ENCODE measurements at places on chromosomes 2 and 18.

GRCh38 chr2:44906972-44907371, 34.5 kb upstream of the SIX3 start:
- no peak for DNase-seq

DNA sequence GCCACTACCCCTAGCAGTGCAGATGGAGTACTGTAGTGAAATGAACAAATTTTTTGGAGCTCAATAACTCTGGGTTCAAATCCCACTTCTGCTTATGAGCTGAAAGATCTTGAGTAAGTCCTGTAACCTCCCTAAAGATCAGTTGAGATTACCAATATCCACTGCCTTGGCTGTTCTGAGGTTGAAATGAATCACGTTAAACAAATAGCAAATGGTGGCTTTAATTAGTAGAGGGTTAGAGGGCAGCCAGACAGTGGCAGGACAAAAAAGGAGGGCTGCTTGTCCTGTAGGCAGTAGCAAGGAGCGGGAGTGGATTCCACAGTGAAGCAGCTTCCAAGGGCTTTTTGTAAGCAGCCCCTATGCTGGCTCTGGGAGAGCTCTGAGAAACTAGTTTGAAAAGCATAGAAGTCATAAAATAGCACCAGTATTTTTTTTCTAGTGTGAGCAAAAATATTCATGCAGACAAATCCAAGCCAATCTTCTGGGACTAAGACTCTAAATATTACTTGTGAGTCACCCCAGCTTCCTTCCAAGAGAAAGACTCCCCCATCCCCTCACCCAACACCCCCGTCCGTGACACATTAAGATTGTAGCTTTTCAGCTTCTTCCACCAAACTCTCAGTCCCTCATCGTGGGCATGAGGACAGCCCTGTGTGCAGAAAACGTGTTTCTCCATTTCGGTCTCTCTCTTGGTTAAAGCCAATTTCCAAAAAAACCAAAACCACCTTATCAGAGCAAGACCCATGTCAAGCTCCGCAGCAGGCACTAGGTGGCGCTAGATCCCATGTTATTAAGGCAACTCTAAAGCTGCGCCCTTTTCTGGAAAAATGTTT, 123.5 kb upstream of the LGALSL start:
- DNase-seq: peak; percentile 90

DNA sequence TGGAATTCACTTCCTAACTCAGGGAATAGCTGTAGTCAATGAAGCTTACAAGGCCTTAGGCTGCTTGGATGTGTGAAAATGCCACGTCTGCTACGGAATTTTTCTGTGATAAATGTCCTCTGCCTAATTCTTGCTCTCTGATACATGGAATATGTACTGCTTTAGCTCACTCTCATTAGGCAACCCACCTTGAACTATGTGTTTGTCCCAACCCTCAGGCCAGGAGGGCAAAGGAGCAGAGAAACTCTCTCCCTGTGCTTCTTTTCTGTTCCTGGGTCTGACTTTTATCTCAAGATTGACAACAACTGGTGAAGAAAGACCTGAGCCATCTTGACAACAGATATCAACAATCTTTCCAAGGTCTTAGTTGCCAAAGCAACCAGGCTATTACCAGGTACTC, 143.9 kb downstream of the GCA start:
- DNase-seq: no peak

DNA sequence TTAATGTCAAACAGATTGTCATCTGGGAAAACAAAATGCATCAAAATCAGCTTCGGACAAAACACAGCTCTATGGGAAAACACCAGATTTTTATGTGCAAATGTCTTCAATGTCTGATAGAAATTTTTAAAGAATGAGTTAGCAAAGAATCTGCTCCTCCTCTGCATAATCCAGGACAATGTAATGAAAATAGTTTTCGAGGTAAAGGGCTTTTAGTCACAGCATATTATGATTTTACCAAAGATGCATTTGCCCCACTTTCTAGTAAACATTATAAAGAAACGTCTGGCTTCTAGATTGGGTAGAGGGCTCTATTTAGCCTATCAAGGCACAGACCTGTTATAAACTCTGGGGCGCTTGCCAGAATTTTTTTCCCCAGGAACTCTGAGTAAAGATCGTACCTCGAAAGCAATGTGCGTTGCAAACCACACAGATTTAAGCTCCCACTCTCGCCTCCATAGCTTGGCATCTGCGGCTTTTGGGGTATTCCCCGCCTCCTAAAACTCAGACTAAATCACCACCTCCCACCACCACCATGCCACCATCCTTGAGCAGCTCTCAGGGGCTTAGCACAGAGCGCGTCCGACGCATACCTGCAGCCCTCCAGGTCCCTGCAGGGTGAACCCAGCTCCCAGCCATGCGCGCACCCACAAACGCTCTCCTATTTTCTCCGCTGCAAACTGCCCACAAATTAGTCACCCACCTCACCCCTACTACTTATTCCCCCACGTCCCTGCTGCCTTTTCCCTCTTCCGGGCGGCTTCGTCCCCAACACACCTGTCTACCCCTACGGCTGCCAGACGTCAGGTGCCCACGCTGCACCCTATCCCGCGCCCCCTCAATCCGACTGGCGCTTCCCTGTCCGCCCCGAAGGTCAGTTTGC, 829 bp downstream of the ACVR1C start:
- peak; percentile 81 for DNase-seq

GRCh38 chr2:140550821-140551220, 1580.0 kb downstream of the LRP1B start:
- DNase-seq: no peak

DNA sequence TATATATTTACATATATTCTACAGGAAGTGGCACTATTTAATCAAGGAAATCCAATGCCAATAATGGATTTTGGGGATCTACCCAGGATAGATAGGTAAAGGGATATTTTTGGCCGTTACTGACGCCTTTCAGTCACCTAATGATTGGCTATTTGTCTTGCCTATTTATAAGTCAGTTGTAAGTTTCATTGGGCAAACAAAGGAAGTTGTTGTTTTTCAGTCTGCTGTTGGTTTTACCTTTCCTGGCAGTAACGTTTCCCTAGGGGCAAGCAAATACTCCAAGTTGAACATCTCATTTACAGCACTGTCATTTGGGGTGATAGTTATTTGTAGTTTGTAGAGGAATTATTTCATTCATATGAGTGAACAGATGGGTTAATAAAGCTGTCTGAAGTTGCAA, 17.0 kb upstream of the LANCL1 start:
- DNase-seq: no peak

DNA sequence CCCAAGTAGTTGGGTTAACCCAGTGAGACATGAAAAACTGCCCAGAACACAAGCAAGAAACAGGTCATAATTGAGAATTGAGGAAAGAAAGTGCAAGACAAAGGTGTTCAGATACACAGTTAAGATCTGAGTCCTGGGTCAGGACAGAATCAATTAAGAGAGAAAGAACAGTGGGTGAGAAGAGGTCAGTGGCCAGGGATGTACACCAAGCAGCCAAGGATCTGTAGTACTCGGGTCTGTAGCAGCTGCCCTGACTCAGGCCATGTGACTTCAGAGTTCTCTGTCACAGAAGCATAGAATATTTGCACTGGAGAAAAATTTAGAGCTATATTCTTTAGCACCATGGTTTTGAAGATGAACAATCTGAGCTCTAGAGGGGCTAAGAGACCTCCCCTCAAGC, 141.6 kb downstream of the SLC8A1 start:
- DNase-seq: no peak

DNA sequence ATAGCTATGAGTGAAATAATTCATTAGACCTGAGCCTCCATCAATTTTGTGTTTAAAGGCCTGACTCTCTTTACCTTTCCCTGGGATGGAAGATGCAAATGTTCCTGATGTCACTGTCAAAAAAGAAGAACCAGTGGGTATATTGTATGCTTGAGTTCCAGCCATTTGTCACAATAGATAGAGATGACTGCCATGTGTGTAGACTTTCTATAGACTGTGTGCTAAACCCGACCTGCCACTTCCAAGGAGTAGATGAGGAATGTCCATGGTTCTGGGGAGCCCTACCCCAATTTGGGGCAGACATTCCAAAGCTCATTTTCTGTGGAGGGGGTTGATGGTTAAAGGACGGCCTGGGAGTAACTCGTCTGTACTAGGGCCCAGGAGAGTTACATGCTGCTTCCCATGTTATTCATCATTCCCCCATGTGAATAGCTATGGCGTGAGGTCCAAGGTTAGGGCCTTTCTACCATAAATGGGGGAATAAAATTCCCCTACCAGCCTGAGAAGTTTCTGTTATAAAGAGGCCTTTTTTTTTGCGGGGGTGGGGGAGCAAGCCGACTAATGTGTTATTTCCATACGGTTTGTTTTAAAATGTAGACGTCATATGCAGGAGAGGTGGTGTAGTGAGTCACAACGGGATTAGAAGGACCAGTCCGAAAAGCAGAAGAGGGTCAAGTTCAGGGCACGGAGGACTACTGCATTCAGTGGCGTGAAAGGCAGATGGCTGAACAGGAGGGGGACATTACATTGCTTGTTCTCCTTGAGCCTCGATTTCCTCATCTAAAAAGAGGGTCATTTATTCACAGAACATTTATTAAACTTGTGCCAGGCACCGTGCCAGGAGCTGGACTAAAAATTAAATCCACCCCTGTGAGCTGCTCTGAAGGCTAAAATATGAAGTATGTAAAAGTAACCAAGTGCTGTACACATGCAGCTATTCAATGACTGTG, 24.0 kb downstream of the IL1B start:
- DNase-seq: no peak

DNA sequence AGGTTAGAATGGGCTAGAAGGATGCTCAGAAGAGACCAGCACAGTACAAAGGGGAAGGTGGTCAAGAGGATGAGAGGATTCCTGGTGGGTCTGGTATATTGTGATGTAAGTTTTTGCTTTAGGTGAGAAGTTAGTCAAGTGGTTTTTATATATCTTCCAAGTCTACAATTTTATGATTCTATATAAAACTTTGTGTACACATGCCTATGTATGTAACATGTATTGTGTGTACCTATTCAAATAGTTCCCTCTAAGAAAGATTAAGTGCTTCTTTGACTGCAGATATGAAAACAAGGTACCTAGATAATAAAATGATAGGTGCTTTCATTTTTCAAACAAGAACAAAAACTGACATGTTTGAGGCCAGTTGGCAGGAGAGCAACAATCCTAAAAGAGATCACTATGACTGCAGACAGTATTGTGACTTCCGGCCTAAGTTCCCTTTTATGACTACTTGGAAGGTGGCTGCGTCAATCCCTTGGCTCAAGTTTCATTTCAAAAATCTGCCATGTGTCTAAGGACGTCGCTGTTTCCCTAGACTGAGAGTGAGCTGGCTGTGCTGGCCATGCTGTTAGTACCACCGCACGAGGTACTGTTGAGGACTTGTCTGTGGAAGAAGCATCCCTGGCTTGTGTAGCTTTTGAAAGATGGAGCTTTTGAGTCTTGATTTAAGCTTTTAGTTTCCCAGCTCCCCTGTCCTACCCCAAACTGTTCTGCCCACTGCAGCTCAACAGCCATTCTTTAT, 123.1 kb downstream of the PRPF40A start:
- no peak for DNase-seq

- no peak for DNase-seq
Observed at GRCh38 chr2:30302566-30302965, 71.2 kb downstream of the LBH start.

GRCh38 chr18:10049747-10050146, 135.9 kb downstream of the VAPA start:
- no peak for DNase-seq

- DNase-seq: no peak
Observed at GRCh38 chr18:76232010-76232409, 263.0 kb downstream of the ZNF516 start.

DNA sequence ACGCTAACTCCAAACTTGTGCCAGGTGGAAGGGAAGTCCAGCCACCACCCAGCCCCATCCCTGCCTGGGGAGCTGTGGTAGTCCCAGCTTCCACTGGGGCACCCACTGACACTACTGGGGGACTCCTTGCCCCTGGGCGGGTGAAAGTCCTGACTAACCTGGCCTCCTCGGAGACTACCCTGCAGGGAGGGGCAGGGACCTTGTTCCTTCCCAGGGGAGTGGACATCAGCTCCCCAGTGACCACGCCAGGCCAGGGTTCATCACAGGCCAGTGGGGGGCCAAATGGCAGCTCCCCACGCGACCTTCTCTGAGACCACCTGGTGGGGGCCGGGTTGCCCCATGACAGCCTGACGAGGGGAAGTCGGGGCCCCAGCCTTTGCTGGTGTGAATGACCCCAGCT, 420.0 kb upstream of the SALL3 start:
- DNase-seq: no peak

DNA sequence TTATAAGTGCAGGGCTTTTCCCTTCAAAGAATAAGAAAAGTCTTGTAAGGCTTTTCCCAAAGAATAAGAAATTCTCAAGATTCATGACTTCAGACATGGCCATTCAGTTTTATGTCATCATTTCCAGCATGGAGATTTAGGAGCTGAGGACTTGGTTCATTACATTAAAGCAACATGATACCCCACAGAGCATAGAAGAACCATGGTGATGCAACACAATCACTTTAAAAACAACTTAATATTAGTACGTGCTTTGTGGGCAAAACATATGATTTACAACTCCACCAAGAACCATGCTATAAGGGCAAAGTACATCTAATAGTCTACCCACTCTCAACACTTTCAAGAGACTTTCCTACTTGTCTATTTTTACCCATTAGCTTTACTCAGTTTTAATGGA, 214.4 kb downstream of the SRBD1 start:
- DNase-seq: no peak

- DNase-seq: no peak
Observed at GRCh38 chr18:62877411-62878221, 162.3 kb downstream of the PHLPP1 start.

DNA sequence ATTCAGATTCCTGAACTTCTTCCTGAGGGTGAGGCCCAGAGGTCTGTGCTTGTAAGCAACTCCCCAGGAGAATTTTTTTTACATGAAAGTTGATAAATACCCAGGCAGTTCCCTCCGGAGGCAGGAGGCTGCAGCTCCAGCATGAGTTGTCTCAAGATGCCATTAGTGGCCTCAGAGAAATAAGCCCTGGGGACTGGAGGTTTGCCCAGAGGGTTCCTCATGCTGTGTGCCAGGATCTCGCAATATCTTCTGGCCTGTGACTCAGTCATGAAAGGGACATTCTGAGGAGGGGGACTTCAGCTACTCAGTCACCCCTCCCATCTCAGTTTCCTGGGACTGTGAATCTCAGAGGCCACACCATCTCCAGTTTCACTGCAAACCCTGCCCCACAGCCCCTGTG, 49.9 kb downstream of the LYPD1 start:
- DNase-seq: no peak

DNA sequence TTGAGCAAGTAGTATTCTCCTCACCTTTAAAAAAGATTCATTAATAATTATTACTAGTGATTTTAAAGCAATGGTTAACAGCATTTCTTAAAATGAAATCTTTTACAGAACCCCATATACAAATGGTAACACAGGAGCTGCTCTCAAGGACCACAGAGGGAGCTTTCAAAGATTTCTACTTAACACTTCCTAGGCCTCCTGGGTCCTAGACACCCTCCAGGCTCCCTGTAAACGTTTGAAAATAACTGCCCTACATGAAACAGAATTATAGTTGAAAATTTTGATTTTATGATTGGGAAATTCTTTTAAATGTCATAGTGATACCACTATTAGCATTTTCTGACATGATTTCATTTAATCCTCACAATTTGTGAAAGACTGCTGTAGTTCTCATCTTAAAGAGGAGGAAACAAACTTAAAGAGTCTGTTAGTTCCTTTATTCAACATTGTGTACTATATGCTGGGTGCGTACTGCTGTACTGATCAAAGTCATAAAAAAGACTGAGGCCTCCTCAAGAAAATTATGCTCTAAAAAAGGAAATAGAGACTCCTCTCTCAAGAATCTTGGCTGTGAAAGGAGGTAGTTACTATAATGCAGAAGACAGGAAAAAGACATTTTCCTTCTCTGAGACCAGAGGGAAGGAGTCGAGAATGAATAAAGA, 10.6 kb downstream of the CUL3 start:
- DNase-seq: no peak
